ENCODE measurements at places on chromosomes 5 and 9. TPM values are rescaled to one million over a fixed set of nuclear protein-coding genes. Genes with fewer than 3 reads are reported as not detected.

DNA sequence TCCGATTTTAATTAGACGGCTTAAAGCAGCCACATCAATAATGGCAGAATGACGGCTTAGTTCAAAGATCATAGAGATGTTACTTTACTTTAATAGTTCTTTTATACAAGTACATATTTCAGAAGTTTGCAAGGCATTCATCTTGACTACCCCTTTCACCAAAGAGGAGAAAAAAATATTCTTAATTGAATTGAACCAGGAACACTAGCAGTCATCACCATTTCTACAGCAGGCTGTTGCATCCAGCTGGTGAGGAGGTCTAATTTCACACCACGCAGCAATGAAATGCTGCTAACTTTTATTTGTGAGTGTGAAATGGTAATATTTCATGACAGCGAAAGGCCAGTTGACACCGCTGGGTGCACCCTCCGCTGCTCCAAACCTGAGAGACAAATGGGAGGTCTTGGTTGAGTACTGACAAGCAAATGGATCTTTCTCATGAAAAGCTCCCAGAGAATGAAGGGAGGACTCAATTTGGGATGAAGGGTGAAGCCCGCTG lies 322.2 kb downstream of the GLIS3 start:
- DNase-seq = no peak

- peak; percentile 33 for DNase-seq
Observed at GRCh38 chr9:128073253-128073886, 5.3 kb downstream of the SLC25A25 start.

GRCh38 chr5:113295111-113295539 lies 139.7 kb downstream of the TSSK1B start:
- DNase-seq = no peak

DNA sequence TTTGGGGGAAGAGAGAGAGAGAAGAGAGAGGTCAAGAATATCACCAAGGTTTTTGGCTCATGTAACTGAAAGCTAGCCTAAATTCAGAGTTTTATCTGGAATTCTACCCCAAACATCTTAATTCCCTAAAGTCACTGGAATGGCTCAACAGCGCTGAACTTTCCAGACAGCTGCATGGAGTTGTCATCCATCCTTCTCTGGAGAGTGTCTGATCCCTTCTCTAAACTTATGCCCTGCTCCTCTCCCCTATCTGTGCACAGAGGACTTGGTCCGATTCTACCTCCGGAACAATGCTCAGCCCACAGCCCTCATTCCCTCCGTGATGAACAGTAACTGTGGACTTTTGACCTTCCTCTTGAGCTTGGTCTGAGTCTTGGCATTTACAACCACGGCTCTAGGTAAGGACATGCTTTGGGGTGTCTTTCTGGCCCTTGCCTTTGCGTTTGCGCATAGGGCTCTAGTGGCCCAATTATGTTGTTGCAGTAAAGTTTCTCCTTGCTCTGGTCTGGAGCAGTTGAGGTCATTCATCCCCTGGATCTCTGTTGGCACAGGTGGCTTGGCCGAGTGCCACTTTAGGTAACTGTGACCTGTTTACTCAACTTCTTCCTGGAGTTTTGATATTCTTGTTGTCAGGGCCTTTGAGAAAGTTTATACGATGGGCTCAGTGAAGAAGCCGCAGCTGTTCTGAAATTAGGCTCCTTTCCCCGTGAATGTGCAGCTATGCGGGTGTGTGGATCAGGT lies 18.3 kb upstream of the CD180 start:
- DNase-seq = no peak

DNA sequence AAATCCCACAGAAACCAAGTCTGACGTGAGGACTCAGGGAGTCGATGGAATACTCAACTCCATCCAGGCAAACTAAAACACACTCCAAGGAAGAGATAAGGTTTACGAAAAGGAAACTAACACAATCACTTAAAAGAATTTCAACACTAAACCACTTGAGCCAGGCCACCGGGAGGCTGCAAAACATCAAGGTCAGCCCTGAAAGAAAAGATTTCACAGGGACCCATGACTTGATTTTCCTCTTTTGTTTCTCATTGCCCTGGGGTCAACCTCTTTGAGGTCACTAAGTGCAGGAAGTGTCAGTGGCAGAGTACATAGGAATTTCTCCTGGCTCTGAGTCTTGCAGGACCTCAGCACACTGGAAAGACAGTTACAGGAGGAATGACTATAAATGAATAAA lies 77.8 kb upstream of the TARS1 start:
- DNase-seq = no peak

SERF1A gene
- 15.3 TPM for total RNA-seq

GRCh38 chr5:177399997-177400868 lies at the start of gene PFN3:
Gene PFN3, minus strand, starts transcription at chr5:177400661. Its CDS starts 85 bp downstream, at chr5:177400576.
- DNase-seq = peak; percentile 59

DNA sequence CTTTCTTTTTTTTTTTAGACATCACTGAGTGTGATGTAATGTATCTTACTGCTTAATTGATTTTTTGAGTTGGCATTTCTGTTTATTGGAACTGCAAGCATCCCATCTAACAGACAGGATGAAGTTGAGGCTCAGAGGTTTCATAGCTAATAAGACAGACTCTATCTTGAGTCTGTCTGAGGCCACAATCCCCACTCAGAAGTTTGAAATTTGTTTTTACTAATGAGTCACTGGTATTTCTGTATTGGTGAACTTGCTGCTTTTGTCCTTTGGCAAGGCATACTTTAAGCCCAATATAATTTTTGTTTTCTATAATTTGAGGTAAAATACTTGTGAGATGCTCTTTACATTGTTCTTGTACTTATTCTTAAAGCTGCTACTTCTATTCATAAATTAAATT lies 491.2 kb downstream of the PSAT1 start:
- DNase-seq = peak; percentile 61

DNA sequence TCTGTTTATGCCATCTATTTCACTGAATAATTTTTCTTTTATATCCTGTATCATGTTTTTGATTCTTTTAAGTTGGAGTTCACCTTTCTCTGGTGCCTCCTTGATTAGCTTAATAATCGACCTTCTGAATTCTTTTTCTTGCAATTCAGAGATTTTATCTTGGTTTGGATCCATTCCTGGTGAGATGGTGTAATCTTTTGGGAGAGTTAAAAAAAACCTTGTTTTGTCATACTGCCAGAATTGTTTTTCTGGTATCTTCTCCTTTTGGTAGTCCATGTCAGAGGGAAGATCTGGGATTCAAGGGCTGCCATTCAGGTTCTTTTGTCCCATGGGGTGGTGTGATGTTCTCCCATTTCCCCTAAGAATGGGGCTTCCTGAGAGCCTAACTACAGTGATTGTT lies 800.8 kb upstream of the TYRP1 start:
- DNase-seq = peak; percentile 20

F2RL1 gene
- 2.7 TPM for total RNA-seq

GRCh38 chr5:14812166-14812565 lies 59.4 kb downstream of the ANKH start:
- no peak for DNase-seq

FKTN gene
- total RNA-seq = 40.7 TPM

DAB2 gene
- total RNA-seq = 211 TPM

DNA sequence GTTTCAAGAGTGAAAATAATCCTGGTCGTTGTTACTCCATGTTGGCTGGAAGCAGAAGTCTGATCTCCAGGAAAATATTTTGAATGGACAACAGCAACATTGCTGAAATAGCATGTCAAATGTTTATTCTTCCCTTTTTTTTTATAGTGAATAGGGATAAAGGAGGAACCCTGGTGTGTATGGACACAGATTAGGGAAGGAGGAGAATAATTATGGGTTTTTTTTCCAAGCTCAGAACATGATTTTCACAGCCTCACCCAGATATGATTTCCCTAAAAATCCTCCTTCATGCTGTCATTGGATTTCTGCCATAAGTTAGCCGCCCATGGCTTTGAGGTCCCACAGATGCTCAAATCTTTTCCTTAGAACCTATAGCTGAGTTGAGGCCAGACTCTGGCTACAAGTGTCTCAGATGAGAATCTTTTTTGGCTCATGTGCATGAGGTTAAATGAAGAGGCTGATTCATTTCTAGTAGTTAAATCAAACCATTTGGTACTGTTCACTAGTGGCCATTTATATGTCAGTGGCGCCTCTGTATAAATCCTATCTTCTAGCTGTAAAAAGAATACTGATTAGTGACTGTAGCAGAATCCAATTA lies 65.5 kb upstream of the LIFR start:
- DNase-seq = no peak

GRCh38 chr5:118882666-118883065 lies 105.7 kb downstream of the DTWD2 start:
- no peak for DNase-seq

- no peak for DNase-seq
Observed at GRCh38 chr5:95634081-95634480, 12.5 kb upstream of the RFESD start.

VLDLR gene
- 28.7 TPM for total RNA-seq

DNA sequence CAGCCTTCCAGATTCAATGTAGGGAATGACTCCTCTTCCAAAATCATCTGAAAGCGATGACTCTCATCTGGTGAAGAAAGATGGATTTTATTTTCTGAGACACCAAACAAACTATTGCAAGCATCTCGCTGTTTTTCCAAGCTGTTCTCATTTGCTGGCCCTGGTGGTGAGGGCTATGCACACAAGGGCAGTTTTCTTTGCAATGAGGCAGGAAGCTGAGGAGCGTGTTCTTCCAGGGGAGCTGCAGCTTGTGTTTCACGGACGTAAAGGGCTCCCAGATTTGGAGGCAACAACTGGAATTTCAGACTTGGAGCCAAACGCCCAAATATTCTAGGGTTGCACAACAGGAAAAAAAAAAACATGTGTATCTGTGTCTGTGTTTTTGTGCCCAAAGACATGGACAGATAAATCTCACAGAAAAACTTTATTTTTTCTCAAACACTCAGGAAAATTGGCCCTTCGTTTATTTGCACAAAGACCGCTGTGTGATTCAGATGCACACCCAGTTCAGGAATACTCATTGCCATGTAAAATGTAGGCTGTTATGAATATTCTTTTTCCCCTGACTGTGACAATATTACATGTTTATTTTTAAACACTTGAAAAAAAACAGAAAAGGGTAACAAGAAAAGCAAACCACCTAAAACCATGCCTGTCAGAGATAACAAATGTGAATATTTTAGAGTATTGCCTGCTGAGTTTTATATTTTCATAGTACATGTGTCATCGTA lies 151.3 kb downstream of the GAS1 start:
- DNase-seq = peak; percentile 91

DNA sequence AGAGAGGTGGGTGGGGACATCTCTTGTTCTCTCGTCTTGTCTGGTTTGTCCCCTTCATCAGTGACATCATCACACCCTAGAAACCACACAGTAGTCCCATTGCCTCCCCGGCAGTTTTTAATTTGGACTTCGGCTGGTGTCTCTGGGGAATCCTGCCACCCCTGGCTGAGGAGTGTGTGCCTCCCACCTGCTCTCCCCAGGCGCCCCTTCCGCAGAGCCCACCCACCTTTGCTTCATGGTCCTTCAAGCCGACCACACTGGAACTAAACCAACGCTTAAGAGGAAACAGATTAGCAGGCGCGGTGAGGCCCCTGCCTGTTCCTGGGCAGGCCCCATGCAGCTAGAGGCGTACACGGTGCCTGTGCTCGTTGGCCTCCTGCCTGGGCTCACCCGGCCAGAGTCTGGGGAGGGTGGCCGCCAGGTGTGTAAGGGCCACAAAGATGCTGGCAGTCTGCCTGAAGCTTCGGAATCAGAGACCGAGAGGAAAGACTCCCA lies 107.6 kb upstream of the SPRY4 start:
- DNase-seq = no peak

GRCh38 chr9:38024036-38024681 lies 44.9 kb downstream of the SHB start:
- peak; percentile 80 for DNase-seq

CCDC192 gene
- not detected for total RNA-seq

DNA sequence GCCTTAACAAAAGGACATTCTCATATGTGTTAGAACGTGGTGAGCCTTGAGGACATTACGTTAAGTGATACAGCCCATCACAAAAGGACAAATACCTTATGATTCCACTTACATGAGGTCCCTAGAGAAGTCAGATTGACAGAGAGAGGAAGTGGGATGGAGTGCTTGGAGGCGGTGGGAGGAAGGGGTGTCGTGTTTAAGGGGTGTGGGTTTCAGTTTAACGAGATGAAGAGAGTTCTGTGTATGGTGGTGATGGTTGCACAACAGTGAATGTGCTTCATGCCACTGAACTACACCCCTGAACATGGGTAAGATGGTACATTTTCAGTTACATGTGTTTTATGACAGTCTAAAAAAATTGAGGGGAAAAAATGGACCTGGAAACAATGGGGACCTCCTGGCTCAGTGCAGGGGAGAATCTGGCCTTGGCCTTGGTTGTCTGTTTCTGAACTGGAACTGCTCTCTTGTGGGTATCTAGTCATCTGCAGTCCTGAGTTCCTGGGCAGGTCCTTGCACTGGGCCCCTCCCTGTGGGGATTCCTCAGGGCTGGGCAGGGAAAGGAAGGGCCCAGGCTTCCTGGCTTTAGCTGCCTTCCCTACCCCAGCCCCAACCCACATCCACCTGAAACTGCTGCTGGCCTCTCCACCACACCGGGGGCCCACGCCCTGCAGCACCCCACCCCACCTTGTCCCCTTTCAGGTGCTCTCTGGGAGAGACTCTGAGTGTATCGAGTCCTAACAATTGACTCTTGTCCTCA lies 17.8 kb downstream of the LRRC8A start:
- DNase-seq = peak; percentile 45

PDE8B gene
- total RNA-seq = not detected

KCNN2 gene
- total RNA-seq = not detected

DNA sequence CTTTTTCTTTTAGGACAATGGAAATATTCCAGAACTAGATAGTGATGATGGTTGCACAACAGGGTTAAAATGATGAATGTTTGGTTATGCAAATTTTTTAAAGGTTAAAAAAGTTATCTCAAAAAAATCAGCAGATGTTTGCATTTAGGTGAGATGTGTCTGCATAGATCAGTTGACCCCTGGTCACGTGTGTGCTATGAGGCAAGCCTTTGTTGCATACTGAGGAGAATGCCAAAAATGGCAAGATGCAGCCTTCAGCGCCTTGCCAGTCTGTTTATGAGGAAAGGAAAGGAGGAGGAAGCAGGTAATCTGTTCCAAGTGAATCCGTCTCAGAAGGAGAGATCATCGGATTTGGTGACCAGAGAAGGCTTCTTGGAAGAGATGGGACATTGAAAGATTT lies 11.9 kb downstream of the MEGF10 start:
- no peak for DNase-seq

GLRA1 gene
- total RNA-seq = not detected

GRCh38 chr5:135332519-135333150 lies 66.4 kb downstream of the MACROH2A1 start:
- DNase-seq = peak; percentile 81

C7 gene
- total RNA-seq = not detected

GRCh38 chr9:129776938-129777768 lies 24.3 kb upstream of the PTGES start:
- DNase-seq = peak; percentile 100

FGD3 gene
- total RNA-seq = not detected

GRCh38 chr9:111832449-111832848 lies 37.7 kb upstream of the SHOC1 start:
- peak; percentile 16 for DNase-seq

DNA sequence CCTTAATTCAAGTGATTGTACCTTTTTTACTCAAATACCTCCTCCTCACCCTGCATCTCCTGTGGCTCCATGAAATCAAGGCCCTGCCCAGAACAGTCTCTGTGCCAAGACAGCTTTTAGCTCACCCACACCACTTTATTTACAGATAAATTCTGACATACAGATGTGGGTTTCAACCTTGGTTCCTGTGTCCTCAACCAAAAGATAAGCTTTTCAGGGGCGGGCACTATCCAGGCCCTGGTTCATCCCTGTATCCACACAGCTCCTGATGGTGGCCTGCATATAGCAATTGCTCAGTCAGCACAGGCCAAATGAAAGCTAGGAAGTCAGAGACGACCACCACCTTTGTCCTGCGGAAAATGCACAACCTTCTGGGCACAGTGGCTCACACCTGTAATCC lies 8.3 kb downstream of the SHB start:
- no peak for DNase-seq

- peak; percentile 20 for DNase-seq
Observed at GRCh38 chr5:65037831-65038815, 269.4 kb downstream of the CWC27 start.

Data from GM23248 (cell line).